Omental fat pad (tissue), 4 donors: ENCODE measurements at places on chromosomes 16 and 17. TPM values are rescaled to one million over a fixed set of nuclear protein-coding genes. Genes with fewer than 3 reads are reported as not detected.

- no peak for DNase-seq
These were observed 129.1 kb downstream of the GAS7 start for GRCh38 chr17:10069301-10069700.

DNA sequence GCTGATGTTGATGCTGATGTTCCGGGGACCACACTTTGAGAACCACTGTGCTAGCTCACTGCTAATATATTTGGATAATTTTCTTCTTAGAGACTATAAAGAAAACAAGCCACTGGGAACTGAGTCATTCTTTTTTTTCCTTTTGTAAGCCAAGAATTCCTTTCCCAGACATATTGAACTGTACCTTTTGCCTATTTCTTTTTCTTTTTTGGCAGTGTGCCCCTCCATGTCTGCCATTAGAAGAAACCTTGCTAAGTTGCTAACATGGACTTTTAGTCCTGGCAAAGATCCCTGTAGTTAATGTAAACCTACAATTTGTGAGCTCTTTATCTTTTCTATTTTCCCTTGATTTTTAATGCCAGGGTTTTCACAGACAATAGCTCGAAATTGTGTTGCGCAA, 17.3 kb upstream of the ERCC4 start:
- no peak for DNase-seq

- DNase-seq = no peak
These were observed 1.3 kb upstream of the SENP3 start for GRCh38 chr17:7560172-7561027.

DNA sequence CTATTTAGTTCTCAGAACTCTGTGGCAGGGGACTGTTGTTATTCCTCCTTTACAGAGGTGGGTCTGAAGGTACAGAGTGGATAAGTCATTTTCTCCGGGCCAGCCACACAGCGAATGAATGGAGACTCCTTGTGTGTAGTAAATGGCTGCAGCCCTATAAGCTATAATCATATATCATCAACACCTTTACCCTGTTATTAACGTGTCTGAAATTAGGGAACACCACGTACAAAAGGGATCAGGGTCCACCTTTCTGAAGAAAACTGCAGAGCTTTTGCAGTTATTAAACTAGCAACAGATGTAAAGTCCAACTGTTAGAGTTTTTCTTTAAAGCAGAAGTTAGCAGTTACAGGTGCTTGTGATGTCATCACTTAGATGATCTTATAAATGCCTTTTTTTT, 696.7 kb downstream of the MAF start:
- DNase-seq = no peak

DNA sequence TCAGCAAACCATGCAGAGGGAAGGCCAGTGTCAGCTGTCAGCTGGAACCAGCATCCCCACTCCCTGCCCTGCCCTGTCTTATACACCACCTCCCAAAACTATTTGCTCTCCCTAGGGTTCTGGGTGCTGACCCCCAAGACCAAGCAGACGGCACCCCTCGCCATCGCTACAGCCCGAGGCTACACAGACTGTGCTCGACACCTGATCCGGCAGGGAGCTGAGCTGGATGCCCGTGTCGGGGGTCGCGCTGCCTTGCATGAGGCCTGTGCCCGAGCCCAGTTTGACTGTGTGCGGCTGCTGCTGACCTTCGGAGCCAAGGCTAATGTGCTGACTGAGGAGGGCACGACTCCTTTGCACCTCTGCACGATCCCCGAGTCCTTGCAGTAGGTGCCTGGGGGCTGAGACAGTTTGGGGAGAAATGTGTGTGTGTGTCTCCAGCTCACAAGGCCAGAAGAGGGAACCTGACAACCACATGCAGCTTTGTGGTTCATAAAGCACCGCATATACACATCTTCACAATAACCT, 1.5 kb downstream of the ASB16 start:
- no peak for DNase-seq

DNA sequence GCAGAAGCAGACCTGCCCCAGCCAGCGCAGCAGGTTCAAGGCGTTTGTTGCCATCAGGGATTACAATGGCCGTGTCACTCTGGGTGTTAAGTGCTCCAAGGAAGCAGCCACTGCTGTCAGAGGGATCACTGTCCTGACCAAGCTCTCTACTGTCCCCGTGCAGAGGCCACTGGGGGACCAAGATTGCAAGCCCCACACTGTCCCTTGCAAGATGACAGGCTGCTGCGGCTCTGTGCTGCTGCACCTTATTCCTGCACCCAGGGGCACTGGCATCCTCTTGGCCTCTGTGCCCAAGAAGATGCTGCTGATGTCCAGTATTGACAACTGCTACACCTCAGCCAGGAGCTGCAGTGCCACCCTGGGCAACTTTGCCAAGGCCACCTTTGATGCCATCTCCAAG, 27.7 kb downstream of the ATPAF2 start:
- no peak for DNase-seq

GRCh38 chr16:11950388-11950787, 8.5 kb upstream of the NPIPB2 start:
- no peak for DNase-seq

- no peak for DNase-seq
These were observed 35.9 kb downstream of the TBX4 start for GRCh38 chr17:61487989-61488595.

GRCh38 chr16:53849994-53850393, 146.0 kb downstream of the FTO start:
- DNase-seq = no peak

The ARSG gene
- total RNA-seq = 1.4 TPM

The MED31 gene
- total RNA-seq = 9.9 TPM
